NCI-H1092 (cell line): ENCODE measurements at places on chromosomes 2 and 18.

DNA sequence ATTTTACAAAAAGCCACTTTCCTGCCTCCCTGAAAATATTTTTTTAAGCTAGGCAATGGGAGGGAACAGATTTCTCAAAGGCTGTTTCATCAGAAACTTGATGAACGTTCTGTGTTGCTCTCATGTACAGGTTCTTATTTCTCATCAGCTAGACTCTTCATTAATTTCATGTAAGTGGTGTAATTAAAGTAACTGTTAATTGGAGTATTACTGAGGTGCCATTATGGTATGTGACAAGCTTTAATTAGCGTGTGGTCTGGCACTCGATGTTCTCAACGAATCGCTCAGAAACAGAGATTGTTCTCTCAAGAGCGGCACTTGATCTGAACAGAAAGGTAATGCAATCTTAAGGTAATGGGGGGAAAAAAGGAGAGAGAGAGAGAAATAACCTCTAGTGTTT lies 81.9 kb upstream of the MYCN start:
- no peak for DNase-seq

DNA sequence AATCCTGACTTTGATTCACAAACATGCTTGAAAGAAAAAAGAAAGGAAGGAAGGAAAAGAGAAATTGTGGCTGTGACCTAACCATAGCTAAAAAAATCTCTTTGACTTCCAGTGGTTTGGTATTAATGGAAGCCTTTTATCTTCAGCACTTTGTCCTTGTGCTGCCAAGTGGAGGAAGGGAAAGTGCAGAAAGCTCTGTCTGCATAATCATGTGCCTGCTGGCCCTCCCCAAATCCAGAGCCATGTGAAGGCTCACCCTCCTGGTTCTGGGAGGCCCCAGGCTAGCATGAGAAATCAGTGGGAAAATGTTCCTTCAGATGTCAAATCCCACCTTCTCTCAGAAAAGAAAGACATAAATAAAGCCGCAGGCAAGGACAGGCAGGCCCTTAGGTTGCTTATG lies 48.3 kb upstream of the BMPR2 start:
- no peak for DNase-seq

- no peak for DNase-seq
Observed at GRCh38 chr2:55478610-55479304, 40.8 kb upstream of the CFAP36 start.

- DNase-seq, result no peak
Observed at GRCh38 chr2:38113981-38114708, 38.2 kb upstream of the CYP1B1 start.

- DNase-seq, result no peak
Observed at GRCh38 chr2:222521099-222521498, 96.8 kb downstream of the SGPP2 start.

DNA sequence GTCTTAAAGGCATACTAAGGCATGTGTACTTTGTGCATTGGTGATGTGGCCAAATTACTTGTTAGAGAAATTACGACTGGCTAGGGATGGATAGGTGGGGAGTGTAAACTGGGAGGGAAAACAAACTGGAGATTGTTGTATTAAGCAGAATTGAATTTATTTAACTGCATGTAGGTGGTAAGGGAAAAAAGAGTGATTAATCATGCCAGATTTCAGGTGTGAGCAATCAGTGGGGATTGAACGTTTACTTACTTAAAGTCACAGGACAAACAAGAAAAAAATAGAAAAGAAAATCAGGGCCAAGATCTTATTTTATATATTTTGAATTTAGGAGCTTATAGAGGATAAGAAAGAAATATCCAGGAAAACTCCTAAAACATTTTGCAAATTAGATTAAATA lies 88.6 kb downstream of the GULP1 start:
- no peak for DNase-seq

DNA sequence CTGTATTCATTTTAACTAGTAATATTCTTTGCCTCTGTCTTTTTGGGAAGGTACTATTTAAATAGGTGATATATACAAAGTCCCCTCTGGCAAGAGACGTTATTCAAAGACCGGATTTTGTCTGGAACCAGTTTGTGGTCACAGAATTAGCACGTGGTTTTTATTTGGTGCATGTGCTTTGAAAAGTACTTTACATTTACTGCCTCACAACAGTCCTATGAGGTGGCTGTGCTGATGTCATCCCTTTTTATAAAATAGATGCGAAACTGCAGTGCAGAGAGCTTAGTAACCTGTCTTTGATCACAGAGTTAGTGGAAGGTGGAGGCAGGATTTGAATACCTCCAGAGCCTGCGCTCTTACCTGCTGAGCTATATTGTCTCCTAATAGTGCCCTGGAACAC lies 4.0 kb downstream of the LPIN1 start:
- no peak for DNase-seq

DNA sequence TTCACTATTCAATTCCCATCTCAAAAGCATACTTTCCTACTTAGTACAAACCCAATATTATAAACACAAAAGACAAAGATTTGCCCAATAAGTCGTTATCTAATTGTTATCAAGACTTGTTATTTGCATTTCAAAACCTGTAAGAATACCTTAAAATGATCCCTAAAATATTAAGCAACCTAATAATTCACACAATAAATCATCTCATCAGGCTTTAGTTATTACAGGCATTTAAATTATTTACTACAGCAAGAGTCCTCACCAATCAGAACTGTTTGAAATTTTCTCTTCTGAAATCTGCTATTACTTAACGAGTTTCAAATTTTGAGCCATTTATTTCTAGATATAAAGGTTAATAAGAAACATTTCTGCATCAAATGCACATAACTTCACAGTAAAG lies 1.6 kb downstream of the CCDC88A start:
- DNase-seq, result no peak

DNA sequence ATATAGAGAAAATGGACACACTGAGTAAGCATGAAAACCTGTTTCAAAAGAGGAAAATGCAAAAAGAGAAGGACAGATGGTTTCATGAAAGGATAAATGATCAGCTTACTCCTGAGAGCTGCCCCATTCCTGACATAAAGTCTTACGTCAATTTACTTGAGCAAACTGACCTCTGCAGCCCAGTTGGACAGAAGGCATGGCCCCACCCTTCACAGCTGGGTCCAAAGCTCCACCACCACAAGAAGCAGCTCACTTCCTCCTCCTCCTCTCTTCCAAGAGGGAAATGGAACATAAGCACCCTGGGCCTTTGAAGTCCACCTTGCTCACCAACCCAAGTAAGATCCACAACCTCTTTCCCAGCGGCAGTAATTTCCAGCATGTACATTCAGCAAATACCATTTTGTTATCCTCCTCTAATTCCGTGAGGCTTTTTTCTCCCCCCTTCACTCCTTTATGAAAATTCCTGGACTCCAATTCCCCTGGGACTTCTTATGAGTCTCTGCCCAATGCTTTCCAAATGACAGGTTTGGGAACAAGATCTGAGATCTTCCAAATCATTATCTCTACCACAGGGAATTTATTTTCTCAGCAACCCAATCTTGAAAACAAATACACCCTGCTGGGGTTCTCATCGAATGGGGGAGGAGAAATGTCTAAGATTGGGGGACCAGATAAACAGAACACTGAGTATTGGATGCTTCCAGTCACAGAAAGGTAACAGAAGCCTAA lies 10.1 kb downstream of the COL4A4 start:
- no peak for DNase-seq

- DNase-seq, result no peak
Observed at GRCh38 chr2:190459881-190460280, 51.7 kb downstream of the MFSD6 start.

DNA sequence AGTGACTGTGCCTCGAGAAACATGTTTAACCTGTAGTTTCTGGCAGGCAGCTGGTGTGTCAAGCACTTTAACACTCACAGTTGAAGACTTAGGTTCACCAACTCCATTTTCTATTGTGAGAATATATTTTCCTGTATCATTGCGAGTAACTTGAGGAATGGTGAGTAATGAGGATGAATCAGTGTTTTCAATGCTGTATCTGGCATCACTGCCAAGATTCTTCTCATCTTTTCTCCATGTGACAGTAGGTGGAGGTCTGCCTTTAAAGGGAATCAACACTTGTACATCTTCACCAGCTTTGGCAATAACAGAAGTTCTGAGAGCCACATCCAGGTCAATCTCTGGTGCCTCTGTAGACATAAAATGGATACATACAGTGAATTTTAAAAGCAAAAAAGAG lies 72.8 kb downstream of the PLEKHA3 start:
- DNase-seq, result no peak

DNA sequence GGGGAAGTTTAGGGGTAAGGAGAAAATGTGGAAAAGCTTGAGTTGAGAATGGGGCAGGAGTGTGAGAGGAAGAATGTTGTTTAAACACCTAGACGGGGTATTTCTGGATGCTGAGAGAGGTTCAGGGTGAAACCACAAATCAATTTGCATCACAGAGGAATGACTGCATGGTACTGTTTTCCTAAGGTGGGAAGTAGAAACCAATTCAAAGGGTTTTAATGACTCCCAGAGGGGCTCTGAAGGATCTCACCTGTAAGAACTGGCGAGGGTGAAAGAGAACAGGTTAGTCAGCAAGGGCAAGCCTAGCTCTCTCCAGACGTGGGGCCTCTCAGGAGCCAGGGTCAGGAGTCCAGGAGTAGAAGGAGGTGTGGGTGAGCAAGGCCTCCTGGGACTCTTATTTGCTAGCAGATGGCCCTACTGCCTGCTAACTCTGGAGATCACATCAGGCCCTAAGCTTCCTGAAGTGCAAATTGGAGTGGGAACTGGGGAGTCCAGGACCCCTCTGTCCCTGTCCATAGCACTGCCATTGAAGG lies 133.0 kb upstream of the CELF4 start:
- DNase-seq, result no peak

DNA sequence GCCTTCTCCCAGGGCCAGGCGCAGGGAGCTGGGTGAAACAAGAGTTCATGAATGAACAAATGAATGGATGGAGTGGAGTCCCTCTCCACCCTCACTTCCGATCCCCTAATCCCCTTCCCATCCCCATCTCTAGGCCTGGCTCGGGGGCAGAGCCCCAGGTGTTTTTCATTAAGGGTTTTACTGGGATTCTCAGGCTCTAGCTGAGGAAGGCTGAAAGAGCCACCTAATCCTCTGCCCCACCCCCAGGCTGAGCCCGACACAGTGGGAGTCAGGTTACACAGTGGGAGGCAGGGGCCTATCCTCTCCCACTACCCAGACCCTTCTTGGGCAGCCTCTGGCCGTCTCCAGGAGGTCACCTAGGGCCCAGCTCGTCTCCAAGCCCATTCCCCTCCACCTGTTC lies 36.1 kb downstream of the SDC1 start:
- no peak for DNase-seq

DNA sequence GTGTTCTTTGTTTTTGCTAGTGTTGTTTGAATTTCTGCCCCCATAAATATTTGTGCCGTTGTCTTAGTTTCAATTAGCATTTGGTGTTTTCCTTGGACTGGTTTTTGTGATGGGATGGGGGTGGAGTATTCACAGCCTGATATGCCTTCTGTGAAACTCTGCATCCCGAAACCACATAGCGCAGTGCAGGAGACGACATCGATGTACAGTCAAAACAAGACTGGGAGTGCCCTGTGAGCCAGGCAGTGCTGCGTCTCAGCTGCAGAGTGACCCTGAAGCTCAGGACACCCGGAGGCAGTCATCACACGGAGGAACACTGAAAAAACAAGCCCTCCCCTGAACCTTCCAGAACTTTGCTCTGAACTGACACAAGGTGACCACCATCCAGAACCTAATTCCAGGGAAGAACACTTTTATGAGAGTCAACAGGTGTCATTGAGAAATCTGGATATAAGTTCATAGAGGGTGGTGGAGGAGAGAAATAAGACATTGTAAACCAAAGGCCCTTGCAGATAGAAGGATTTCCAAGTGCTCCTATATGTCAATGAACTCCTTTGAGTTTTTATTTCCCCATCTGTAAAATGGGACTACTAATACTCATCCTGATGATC lies 61.2 kb upstream of the CABLES1 start:
- no peak for DNase-seq

- DNase-seq, result no peak
Observed at GRCh38 chr2:145116056-145116455, 596.1 kb upstream of the ZEB2 start.

DNA sequence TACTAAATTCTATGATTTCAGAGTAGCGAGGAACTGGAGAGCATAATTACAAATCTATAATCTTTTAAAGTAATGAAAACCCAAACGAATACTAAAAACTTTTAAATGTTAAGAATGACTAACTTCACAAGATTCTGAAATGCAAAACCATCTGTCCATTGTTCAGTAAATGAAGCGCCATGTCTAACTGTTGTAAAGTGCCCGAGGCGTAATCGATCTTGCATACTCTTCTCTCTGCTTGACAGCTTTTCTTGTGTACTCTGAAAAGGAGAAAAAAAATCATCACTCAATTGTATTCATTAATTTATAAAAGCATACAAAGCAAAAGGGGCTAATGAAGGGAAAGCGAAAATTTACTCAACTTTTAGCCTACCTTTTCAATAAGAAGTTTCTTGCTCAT lies 111.0 kb downstream of the TLK1 start:
- DNase-seq, result no peak

DNA sequence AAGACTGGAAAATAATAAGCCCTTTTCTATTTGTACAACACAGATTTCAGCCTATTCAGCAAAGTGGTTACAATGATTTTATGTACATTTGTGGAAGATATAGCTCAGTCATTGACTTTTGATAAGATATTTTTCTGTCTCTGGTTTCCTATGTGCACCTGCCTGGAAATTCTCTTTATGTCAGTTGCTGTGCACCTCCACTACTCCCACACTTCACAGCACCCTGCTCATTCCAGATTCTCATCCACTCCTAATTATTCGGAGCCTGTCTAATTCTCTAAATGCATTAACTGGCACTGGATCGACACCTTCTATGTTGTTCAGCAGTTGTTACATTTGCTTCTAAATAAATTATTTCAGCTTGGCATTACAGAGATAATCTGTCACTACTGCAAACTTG lies 275.1 kb upstream of the RND3 start:
- DNase-seq, result no peak

GRCh38 chr2:73373344-73373743 lies 12.3 kb upstream of the ALMS1 start:
- no peak for DNase-seq

- DNase-seq, result no peak
Observed at GRCh38 chr18:73961804-73962203, 185.8 kb downstream of the FBXO15 start.

DNA sequence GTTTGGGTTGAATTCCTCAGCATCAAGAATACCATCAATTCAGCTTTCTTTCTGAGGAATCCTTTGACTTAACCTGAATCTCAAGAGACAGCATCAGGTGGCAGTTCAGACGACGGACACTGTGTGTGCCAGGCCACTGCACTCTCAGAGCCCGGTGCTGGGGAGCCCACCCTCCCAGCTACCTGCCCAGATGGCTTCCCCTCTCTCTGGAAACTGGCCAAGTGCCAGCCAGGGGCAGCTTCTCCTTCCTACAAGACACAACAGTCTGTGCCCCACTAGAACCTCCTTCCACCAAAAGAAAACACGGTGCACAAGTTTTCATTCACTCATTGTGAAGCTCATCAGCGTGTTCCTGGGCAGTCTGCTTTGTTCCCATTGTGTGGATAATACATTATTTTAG lies 28.5 kb downstream of the MAL start:
- DNase-seq, result no peak

GRCh38 chr2:132623096-132623839 lies 46.7 kb downstream of the LYPD1 start:
- DNase-seq, result no peak
